EL (cell line): ENCODE measurements at places on chromosomes 2 and 18.
A peak's percentile ranks its signal among the peaks of the same experiment; 100 is the strongest.

- DNase-seq, result no peak
These were observed 114.9 kb downstream of the EIPR1 start for GRCh38 chr2:3262437-3263388.

GRCh38 chr18:59569390-59569791 is 127.8 kb downstream of the CCBE1 start:
- no peak for DNase-seq

DNA sequence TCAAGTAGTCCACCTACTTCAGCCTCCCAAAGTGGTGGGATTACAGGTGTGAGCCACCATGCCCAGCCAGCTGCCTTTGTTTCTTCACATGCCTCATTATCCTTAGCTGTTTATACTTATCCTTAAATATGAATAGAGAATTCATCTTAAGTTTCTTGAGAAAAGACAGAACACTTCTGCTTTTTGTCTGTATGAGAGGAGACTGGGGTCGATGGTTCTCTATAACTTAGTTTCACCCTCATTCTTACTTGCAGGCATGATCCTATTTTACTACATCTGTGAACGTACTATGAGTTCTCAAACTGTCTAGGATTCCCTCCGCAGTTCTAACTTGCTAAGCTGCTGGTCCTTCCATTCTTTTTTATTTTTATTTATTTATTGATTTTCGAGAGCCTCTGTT is 20.4 kb downstream of the PPM1B start:
- DNase-seq, result no peak

GRCh38 chr2:160836755-160837154 is 323.5 kb upstream of the TANK start:
- peak; percentile 95 for DNase-seq

DNA sequence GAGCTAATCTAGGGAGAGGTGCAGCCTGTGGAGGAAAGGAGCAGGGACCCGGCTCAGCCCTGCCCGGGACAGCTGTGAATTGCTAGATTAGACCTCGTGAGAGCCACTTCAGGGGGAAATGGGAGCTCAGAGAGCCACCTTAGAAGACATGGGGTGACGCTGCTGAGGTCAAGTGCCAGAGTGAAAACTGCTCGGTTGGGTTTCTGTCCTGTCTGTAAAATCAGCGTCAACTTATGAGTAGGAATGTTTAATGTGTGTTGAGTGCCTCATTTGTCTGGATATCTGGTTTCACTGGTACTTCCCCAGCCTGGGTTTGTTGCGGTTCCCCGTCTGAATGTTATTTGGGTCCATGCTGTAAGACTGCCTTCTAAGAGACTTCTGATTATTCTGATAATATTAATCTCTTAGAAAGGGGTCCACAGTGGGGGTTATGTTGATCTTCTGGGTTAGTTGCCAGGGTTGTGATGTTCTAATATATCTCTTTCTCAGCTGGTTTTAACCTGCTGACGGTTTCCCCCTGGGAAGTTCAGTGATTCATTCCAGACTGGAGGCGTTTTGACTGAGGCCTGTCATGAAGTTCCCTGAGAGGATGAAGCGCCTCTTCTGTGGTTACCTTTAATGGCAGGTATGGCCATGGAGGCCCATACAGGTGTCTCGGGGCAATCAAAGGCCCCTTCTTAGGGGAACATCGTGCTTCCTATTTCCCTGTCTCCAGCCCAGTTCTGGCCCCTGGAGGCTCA is 175.9 kb downstream of the SH3RF3 start:
- DNase-seq, result no peak
